ENCODE measurements at places on chromosomes 2 and 18. TPM values are rescaled to one million over a fixed set of nuclear protein-coding genes. Genes with fewer than 3 reads are reported as not detected.
A peak's percentile ranks its signal among the peaks of the same experiment; 100 is the strongest.

DNA sequence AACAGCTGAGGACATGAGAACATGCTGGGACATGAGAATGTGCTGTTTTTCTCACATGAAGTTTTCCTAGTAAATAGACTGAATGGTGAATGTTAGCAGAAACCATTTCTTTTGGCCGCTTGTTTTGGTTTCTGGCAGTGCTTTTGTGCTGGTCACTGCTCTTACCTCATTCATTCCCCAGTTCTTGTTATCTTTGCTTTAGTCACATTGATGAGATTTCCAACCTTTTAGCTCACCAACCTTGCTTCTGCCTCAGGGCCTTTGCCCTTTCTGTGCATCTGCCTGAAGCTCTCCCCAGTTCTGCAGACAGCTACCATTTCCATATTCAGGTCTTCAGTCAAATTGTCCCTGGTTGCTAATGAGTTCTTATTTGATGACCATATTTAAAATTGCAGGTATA, 91.6 kb downstream of the PTPRM start:
- no peak for DNase-seq

GRCh38 chr18:24274837-24275236, 122.8 kb downstream of the OSBPL1A start:
- DNase-seq = no peak

DNA sequence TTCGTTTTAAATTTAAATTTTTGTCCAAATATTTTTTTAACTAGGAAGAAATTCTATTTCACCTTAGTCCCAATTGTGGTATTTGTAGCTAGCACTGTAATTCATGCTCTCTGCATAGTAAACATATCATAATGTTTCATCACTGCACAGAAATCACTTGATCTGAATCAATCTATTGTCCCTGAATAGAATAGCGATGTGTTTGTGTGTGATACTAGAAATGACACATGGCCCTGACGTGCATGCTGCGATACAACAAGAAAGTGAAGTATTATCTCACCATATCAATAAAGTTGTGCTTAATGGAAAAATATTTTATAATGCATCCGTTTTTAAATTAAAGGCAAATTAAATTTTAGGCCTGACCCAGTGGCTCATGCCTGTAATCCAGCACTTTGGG, 10.0 kb downstream of the TTL start:
- no peak for DNase-seq

DNA sequence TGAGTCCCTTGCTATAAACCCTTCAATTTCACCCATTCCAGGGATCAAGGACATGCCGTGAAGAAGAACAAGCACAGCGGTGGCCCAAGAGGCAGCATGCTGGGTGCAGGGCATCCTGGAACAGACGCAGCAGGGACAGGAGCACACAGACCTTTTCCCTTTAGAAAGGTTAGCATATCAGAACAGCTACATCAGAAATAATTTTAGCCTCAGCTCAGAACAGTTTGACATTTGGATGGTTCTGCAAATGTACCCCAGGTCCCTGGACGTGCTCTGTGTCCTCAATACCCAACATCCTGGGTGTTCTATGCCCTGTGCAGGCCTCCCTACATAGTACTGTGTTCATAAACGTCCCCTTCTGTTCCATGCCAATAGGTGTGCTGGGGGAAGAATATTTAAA, 80.4 kb downstream of the MYOM1 start:
- no peak for DNase-seq

- DNase-seq = no peak
Measured at GRCh38 chr2:144999071-144999875, 479.4 kb upstream of the ZEB2 start.

DNA sequence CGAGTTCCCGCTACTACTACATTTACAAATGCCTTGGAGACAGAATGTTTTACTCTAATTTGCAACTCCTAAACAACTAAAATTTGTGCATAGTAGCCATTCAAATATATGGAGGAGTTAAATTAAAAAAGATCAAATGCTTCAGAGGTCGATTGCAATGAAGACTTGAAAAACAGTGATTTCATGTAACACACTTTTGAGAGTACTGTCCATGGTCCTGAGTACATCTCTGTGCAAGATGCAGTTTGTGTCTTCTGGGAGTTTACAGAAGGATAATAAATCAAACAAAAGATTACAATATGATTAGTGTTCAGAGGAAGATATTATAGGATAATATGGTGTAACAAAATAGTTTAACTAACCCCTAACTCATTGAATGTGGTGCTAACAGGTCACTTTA, 894.7 kb downstream of the TMEM182 start:
- no peak for DNase-seq

DNA sequence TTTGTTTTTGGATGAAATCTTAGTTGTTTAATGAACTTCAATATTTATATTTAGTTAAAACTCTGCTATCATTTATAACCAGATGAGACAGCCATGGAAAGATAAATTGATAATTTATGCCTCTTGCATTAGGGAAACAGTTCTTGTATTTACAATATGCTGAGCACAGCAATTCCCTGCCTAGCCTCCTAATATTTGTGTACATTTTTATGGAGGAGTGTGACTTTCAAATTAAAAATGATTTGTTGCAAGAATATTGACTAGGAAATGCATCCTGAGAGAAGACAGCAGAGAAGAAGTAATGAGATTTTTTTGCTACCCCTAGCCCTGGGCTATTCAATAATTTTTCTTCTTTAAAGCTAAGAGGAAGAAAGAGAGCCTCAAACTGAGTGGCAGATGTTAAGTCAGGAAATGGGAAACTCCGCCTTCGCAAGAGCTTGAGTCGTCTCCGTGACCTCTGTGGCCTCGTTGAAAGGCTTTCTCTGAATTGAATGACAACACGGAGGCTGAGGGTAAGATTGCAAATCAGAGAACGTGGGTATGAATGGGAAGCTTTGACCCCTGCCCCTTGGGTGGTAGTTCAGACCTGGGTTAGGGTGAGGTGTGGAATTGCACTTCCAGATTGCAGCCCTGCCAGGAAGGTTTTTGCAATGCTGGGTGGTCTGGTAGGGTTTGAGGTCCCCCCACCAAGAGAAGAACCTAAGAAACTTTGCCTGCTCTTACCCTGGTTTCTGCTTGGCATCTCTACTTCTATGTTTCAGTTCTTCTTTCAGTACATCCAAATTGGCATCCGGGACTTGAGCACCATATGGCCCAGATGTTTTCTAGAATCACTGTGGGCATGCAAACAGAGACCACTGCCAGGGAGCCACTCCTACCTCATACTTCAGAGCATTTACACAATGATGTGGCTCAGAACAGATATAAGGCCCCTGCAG, 210.3 kb upstream of the RBMS1 start:
- DNase-seq = peak; percentile 44

DNA sequence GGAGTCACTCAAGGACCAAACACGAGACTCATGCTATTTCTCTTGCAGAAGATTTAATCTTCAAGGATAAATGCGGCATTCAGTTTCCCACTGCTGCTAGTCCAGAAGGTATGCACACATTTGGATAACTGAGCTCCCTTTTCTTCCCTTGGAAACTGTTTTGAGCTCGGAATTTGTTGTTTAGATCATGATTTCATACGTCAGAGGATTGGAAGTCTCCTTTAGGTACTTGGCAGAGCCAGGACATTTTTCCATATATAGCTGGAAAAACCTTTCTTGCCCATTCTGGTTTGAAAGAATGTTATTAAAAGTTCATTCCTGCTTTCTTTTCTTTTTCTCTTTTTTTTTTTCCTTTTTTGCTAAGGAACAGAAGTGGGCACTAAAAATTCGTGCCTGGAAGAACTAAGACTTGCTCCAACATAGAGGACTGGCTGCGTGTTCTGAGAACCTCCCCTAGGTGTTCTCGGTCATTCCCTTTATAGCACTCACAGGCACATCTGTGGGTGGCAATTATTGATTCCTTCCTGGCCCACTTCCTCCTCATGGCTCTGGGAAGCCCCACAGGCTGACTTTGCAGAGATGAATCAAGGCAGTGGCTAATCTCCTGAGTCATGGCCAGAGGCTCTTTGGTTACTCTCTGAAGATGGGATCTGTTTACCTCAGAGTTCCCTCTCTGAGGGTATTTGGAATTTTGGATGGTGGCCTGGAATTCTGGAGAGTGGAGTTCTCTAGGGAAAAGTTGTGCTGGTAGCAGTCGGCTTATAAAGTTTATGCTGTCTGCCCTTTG, 104.8 kb downstream of the PLCL1 start:
- no peak for DNase-seq

- DNase-seq = no peak
Measured at GRCh38 chr2:227617316-227618230, at the start of gene SCYGR4. Gene SCYGR4 (plus strand): TSS chr2:227617498. CDS start chr2:227617498, 0 bp downstream.

DNA sequence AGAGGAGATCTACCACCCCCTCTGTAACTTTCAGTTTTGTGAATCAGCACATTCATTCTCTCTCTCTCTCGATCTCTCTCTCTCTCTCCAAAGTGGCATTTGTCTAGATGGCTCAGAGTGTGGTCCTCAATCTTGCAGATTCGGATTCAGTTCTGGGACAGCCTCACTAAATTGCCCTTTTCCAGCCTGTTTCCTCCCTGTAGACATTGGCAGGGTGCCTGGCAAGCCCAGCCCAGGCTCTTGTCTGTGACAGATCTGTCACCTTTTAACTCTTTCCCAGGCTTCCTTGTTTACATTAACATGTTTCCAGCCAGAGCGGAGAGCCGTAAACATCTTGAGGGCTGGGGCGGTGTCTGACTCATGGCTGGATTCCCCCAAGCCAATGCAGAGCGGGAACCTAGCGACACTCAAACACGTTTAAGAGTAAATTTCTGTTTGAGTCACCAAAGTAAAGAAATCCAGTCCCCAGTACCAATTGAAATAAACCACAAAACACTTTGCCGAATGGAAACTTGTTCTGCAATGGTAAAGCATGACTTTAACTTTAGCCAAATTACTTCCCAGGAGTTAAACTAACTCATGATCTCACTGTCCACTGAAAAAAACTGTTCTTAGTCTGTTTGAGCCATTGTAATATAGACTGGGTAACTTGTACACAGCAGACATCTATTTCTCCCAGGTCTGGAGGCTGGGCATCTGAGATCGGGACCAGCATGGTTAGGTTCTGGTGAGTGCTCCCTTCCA, 6.6 kb upstream of the CYP27C1 start:
- DNase-seq = no peak

Gene PID1
- total RNA-seq = 0.91 TPM

Gene LIMS2
- 8.8 TPM for total RNA-seq

Gene IL1R2
- not detected for total RNA-seq

Gene IL1RL2
- total RNA-seq = not detected

Gene SP140
- total RNA-seq = not detected

Gene WDSUB1
- total RNA-seq = 4.9 TPM

Gene RUFY4
- total RNA-seq = not detected

Gene KLHL29
- 7.3 TPM for total RNA-seq
